ENCODE measurements at places on chromosomes 12 and 14.

DNA sequence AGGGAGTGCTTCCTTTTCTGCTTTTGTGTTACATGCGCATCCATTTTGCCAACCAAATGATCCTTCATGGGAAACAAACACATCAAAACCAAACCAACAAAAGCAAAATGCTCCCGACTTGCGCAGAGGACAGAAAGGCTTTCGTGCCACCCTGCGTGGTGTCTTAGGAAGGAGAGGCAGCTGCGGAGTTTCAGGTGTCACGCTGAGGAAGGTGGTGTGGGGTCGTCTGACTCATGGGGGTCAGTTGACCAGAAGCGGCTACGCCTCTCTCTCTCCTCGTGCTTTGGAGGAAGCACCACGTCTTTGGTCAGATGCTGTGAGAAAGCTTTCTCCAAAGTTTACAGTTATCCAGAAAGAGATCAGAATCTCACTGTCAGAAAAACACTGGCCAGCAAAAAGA lies 7.9 kb downstream of the EMP1 start:
- no peak for ATAC-seq

- peak; percentile 98 for ATAC-seq
Measured at GRCh38 chr12:69688471-69689427, 10.4 kb downstream of the BEST3 start.

GRCh38 chr14:65396082-65396910 lies 16.2 kb upstream of the FUT8 start:
- ATAC-seq = no peak

DNA sequence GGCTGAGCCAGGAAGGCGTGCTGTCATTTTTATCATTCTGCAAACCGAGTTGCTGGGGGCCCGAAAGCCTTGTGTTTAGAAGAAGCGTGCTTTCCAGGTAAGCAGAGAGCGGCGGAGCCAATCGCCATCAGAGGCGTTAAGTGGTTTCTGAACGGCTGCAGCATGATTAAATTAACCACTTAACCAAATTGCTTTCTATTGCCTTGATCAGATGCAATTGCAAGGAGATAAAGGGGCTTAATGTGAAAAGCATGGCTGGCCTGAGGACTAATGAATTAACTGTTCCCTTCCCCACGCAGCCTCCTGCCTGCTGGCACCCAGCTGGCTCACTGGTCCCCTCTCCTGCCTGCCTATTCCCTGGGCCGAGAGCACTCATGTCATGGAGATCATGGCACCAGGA lies 36.6 kb upstream of the CHGA start:
- ATAC-seq = peak; percentile 58

DNA sequence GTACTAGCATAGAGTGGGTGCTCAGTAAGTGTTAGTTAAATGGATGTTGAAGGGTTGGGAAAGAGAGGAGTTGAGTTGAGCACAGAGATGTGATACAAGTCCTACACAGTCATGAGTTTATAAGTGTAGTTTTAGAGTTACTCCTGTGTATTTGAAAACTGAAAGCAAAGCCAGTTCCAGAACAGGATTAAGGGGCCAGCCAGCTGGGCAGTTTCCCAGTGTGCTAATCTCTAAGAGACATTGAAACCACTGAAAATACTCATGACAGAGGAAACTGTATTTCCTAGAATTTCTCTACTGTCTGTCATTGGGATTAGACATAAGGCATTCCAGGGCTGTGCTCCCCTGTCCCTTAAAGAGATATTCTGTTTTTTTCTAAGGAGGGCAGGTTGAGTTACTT lies 101.0 kb downstream of the DERA start:
- no peak for ATAC-seq

DNA sequence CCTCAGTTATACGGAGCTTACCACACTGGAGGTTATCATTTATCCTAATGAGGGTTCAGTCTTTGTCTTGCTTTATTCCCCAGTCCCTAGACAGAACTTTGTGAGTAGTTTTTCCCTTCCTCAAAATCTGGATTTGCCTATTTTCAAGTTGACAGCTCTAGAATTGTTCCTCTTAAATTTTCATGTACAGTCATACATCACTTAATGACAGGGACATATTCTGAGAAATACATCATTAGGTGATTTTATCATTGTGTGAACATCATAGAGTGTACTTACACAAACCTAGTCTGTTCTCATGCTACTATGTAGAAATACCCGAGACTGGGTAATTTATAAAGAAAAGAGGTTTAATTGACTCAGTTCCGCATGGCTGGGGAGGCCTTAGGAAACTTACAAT lies 3.1 kb downstream of the PRKAB1 start:
- ATAC-seq = no peak

DNA sequence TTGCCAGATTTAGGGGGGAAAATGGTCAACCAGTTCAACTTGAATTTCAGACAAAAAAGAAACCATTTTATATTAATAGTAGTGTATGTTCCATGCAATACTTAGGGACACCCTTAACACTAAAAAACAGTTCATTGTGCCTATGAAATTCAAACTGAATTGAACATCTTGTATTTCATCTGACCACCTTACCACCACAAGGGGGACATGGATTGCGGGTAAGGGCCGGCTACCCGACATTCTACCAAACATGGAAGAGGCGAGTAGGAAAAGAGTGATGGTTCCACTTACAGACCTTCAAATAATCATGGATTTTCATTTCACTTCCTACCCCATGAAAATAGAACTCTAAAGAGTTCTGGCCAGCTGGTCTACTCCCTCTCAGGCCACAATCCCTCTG lies 10.3 kb upstream of the STK38L start:
- no peak for ATAC-seq
